ENCODE measurements at places on chromosomes 16 and 17. TPM values are rescaled to one million over a fixed set of nuclear protein-coding genes. Genes with fewer than 3 reads are reported as not detected.
A peak's percentile ranks its signal among the peaks of the same experiment; 100 is the strongest.

FAM171A2 gene
- polyA plus RNA-seq, result 6.5 TPM

OR4D1 gene
- 0.01 TPM for polyA plus RNA-seq

TEDC2 gene
- polyA plus RNA-seq, result 6.4 TPM

PKD1 gene
- 58.4 TPM for polyA plus RNA-seq

ALKBH5 gene
- polyA plus RNA-seq, result 59.0 TPM

ATXN2L gene
- 130 TPM for polyA plus RNA-seq

NPIPB6 gene
- polyA plus RNA-seq, result 1.8 TPM

MED9 gene
- polyA plus RNA-seq, result 17.4 TPM

DNA sequence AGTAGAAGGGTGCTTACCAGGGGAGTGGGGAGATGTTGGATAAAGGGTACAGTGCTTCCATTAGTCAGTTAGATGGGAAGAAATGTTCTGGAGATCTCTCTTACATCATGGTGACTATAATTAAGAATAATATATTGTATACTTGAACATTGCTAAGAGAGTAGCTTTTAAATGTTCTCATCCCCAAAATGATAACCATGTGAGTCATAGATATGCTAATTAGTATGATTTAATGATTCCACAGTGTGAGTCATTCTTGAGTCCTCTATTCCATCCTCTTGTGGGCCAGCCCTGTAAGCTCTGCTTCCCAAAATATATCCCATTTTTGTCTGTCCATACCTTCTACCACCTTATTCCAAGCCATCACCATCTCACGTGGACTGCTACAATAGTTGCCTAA is 80.6 kb upstream of the CDH11 start:
- no peak overlapping the region for H3K4me3 ChIP-seq
- no peaks in the 10 kb centered on the region for H3K27me3 ChIP-seq
- no peak overlapping the region for H3K27ac ChIP-seq
- H3K36me3 ChIP-seq, result no peaks in the 10 kb centered on the region
- no peak for DNase-seq
- no peaks in the 10 kb centered on the region for H3K4me1 ChIP-seq

DNA sequence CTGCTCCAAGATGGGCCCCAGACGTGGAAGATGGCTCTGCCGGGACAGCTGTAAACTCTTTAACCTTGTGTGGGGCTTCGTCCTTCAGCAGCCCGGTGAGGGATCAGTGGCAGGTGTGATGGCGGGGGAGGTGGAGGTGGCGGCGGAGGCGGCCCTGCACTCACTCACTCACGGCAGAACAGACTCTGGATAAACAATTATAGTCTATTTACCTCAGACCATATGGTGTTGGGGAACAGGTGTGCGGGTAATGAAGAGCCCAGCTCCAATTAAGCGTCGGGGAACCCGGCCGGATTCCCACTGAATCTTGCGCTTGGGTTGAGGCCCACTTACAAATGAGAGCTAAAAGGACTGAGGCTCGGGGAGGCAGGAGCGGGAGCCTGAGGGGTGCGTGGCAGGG is 104.3 kb upstream of the SDK2 start:
- no peak overlapping the region for H3K27ac ChIP-seq
- peaks cover 13% of the 10 kb centered on the region for H3K27me3 ChIP-seq
- no peaks in the 10 kb centered on the region for H3K36me3 ChIP-seq
- no peak for DNase-seq

DNA sequence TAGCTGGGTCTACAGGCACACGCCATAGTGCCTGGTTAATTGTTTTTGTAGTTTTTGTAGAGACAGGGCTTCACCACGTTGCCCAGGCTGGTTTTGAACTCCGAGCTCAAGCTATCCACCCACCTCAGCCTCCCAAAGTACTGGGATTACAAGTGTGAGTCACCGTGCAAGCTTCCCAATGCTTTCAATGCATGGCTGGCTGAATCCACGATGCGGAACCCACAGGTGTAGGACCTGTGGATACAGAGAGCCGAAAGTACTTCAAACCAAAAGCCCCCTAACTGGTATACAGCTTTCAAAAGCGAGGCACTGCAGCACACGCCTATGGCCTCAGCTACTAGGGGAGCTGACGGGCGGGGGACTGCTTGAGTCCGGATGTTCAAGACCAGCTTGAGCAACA is 44.8 kb downstream of the METTL16 start:
- DNase-seq, result no peak
- H3K4me1 ChIP-seq, result no peaks in the 10 kb centered on the region
- no peaks in the 10 kb centered on the region for H3K27me3 ChIP-seq
- no peak overlapping the region for H3K27ac ChIP-seq

- H3K36me3 ChIP-seq, result peaks cover 27% of the 10 kb centered on the region
- DNase-seq, result no peak
- H3K4me3 ChIP-seq, result no peak overlapping the region
- H3K27ac ChIP-seq, result no peak overlapping the region
- H3K4me1 ChIP-seq, result peaks cover 59% of the 10 kb centered on the region
Measured at GRCh38 chr17:17091856-17092756, 49.8 kb downstream of the MPRIP start.

GRCh38 chr16:67901734-67902133 is 8.7 kb downstream of the PSKH1 start:
- H3K27ac ChIP-seq, result no peak overlapping the region
- no peak overlapping the region for H3K4me3 ChIP-seq
- H3K36me3 ChIP-seq, result peaks cover 9% of the 10 kb centered on the region
- DNase-seq, result no peak

DNA sequence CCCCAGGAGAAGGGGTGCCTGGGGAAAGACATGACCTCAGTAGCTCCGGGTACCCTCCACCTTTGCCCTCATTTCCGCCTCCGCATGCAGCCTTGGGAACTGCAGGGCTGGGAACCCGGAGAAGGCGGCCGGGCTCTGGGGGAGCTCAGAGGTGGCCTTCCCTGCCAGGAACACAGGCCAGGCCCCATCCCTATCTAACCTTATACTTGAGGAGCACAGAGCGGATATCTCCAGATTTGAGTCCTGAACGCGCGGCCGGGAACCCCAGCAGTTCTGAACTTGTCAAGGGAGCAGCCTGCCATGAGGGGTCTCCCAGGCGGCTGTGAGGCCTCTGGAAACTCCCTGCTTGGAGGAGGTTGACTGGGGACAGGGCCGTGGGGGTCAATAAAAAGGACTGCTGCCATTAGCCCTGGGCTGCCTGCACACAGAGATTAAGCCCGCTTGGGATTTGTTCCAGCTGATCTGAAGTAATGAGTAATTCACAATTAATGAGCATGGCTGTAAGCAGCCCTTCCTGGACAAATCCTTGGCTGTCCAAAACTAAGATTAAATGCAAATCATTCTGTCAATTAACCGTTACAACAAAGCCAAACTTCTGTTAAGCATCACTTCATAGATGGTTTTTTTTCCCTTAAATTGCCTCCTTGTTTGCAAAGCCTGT is 26.3 kb upstream of the METRNL start:
- no peak overlapping the region for H3K4me3 ChIP-seq
- DNase-seq, result no peak

- H3K4me1 ChIP-seq, result no peaks in the 10 kb centered on the region
- H3K27ac ChIP-seq, result no peak overlapping the region
- H3K4me3 ChIP-seq, result no peak overlapping the region
- H3K36me3 ChIP-seq, result no peaks in the 10 kb centered on the region
- H3K27me3 ChIP-seq, result no peaks in the 10 kb centered on the region
- no peak for DNase-seq
Measured at GRCh38 chr16:49158029-49158642, 123.5 kb downstream of the CBLN1 start.

- H3K27me3 ChIP-seq, result no peaks in the 10 kb centered on the region
- no peaks in the 10 kb centered on the region for H3K36me3 ChIP-seq
- DNase-seq, result no peak
- H3K4me1 ChIP-seq, result no peaks in the 10 kb centered on the region
- no peak overlapping the region for H3K27ac ChIP-seq
Measured at GRCh38 chr17:43352579-43353331, 46.0 kb upstream of the ARL4D start.

DNA sequence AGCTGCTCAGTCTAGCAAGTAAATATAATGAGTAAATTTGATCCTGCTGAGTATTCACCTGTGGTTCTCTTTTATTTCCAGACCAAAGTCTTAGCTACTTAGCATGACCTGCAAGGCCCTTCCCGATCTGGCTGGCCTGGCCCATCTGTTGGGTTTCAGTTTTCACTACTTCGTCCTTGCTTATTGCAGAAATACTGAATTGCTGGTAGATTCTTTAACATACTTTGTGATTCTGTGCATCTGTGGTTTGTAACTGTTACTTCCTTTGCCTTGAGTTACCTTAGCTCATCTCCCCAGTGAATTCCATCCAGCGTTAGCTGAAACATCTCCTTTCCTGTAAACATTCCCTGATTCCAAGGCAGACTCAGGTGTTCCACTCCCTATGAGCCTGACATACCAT is 131.1 kb downstream of the PHKB start:
- no peaks in the 10 kb centered on the region for H3K4me1 ChIP-seq
- no peak overlapping the region for H3K27ac ChIP-seq
- no peaks in the 10 kb centered on the region for H3K27me3 ChIP-seq
- H3K4me3 ChIP-seq, result no peak overlapping the region

- H3K27ac ChIP-seq, result peak within 1 kb of the TSS; percentile 91
- H3K4me1 ChIP-seq, result peaks cover 14% of the 10 kb centered on the region
- DNase-seq, result peak; percentile 94
- H3K4me3 ChIP-seq, result peak within 1 kb of the TSS; percentile 67
Measured at GRCh38 chr17:7314719-7315569, at the start of gene GPS2. GPS2 (minus strand) TSS chr17:7315360; CDS start chr17:7315052, 308 bp downstream.

- H3K4me3 ChIP-seq, result no peak overlapping the region
- H3K27me3 ChIP-seq, result peaks cover 27% of the 10 kb centered on the region
- no peaks in the 10 kb centered on the region for H3K4me1 ChIP-seq
- H3K36me3 ChIP-seq, result no peaks in the 10 kb centered on the region
- no peak overlapping the region for H3K27ac ChIP-seq
- DNase-seq, result no peak
Measured at GRCh38 chr16:985646-986400, 4.3 kb downstream of the SOX8 start.

- H3K36me3 ChIP-seq, result no peaks in the 10 kb centered on the region
- no peaks in the 10 kb centered on the region for H3K4me1 ChIP-seq
- H3K27ac ChIP-seq, result no peak overlapping the region
Measured at GRCh38 chr17:43750153-43750552, 8.4 kb downstream of the SOST start.

DNA sequence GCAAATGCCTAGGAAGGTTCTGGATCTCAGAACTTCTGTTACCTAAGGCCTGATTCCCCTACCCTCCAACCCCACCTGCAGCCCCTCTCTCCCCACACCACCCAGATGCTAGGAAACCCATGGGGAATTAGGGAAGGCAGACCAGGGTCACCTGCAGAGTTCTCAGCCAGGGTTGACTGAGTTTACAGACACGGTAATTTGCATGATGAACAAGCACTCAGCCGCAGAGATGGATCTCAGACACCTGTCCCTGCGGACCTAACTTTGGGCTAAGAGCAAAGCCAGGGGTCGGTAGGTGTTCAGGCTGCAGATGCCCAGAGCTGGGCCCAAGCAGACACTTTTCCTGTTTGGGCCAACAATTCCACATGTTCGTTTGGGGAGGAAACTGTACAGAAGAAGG is 2.9 kb downstream of the ABI3 start:
- no peak for DNase-seq
- no peak overlapping the region for H3K4me3 ChIP-seq
- no peaks in the 10 kb centered on the region for H3K4me1 ChIP-seq
- H3K27me3 ChIP-seq, result peaks cover 3% of the 10 kb centered on the region

- H3K27me3 ChIP-seq, result peaks cover 28% of the 10 kb centered on the region
- H3K4me1 ChIP-seq, result no peaks in the 10 kb centered on the region
- H3K27ac ChIP-seq, result no peak overlapping the region
- H3K36me3 ChIP-seq, result no peaks in the 10 kb centered on the region
- H3K4me3 ChIP-seq, result no peak overlapping the region
Measured at GRCh38 chr16:85761861-85762260, 11.0 kb upstream of the C16orf74 start.

- H3K27ac ChIP-seq, result no peak overlapping the region
- peaks cover 11% of the 10 kb centered on the region for H3K27me3 ChIP-seq
- DNase-seq, result no peak
Measured at GRCh38 chr17:56809106-56809819, 24.5 kb downstream of the C17orf67 start.

- no peak overlapping the region for H3K27ac ChIP-seq
- no peaks in the 10 kb centered on the region for H3K36me3 ChIP-seq
- H3K27me3 ChIP-seq, result no peaks in the 10 kb centered on the region
- no peak for DNase-seq
- no peak overlapping the region for H3K4me3 ChIP-seq
Measured at GRCh38 chr17:51805765-51806164, 352.7 kb downstream of the CA10 start.

DNA sequence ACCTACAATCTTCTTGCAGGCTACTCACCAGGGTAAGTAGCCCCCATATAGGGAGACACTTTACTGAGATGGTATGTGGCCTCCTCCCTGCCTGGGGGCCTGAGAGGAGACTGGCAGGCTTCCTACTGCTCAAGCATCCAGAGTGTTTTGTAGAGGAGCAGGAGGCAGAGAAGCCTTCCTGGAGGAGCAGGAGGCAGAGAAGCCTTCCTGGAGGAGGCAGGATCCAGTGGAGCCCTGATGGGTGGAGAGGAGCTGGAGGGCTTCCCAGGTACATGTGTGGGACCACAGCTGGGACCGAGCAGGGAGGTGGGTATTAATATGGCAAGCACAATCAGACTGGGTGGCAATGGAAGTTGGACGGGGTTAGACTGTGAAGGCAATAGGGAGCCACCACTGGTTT is 2.1 kb upstream of the ADGRG5 start:
- H3K27ac ChIP-seq, result no peak overlapping the region
- H3K4me1 ChIP-seq, result no peaks in the 10 kb centered on the region
- H3K27me3 ChIP-seq, result no peaks in the 10 kb centered on the region
- DNase-seq, result no peak
- H3K36me3 ChIP-seq, result no peaks in the 10 kb centered on the region
- H3K4me3 ChIP-seq, result no peak overlapping the region

GRCh38 chr17:77002103-77003045 is 134.2 kb downstream of the MGAT5B start:
- peak; percentile 29 for DNase-seq
- H3K4me1 ChIP-seq, result no peaks in the 10 kb centered on the region
- no peak overlapping the region for H3K4me3 ChIP-seq
- no peak overlapping the region for H3K27ac ChIP-seq
- H3K36me3 ChIP-seq, result no peaks in the 10 kb centered on the region
- H3K27me3 ChIP-seq, result peaks cover 2% of the 10 kb centered on the region

DNA sequence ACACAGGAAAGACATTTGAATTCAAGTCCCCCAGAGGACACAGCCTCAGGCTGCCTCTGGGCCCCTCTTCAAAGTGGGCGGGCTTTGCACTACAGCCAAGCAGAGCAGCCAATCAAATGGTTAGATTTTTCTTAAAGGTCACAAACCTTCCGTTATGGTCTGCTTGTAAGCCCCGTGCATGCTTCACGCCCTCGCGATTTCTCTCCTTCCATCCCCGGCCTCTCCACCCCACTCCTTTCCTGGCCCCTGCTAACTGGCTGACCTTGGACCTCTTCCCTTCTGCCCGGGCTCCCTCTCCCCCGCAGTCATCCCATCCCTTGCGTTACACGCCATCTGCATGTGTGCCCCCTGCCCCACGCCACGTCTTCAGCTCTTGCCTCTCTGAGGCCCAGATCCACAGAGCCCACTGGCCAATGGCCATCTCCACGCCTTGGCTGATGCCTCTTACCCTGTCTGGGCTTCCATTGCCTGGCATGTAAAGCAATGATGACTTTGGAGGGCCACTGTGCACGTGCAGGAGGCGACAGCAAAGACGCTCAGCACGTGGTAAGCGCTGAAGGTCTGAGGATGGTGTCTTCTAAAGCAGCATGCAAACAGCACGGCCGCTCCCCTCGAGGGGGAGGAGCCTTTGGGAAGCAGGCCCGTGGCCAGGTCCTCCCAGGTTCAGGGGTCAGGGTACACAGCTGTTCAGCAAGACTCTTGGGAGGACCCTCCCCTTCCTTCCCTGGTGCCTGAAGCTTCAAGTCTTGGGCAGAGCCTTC is 86.8 kb downstream of the ZDHHC7 start:
- H3K27me3 ChIP-seq, result no peaks in the 10 kb centered on the region
- H3K27ac ChIP-seq, result no peak overlapping the region
- peaks cover 13% of the 10 kb centered on the region for H3K4me1 ChIP-seq
- no peak for DNase-seq
- H3K36me3 ChIP-seq, result no peaks in the 10 kb centered on the region
